PC-9 (cell line): ENCODE measurements at places on chromosomes 12 and 14. TPM values are rescaled to one million over a fixed set of nuclear protein-coding genes. Genes with fewer than 3 reads are reported as not detected.

Gene EPYC
- total RNA-seq, result not detected in 2 replicates

Gene PTPRQ
- total RNA-seq, result not detected in 2 replicates

- H3K4me3 ChIP-seq, result no peak overlapping the region
- H3K27ac ChIP-seq, result no peak overlapping the region
- DNase-seq, result no peak
- H3K4me1 ChIP-seq, result no peaks in the 10 kb centered on the region
- H3K27me3 ChIP-seq, result no peaks in the 10 kb centered on the region
These were observed 501.2 kb downstream of the PCNX1 start for GRCh38 chr14:71408362-71409030.

GRCh38 chr14:53808042-53808441 lies 148.6 kb downstream of the BMP4 start:
- no peak for DNase-seq
- H3K36me3 ChIP-seq, result no peaks in the 10 kb centered on the region
- H3K4me3 ChIP-seq, result no peak overlapping the region
- no peak overlapping the region for H3K27ac ChIP-seq
- H3K27me3 ChIP-seq, result no peaks in the 10 kb centered on the region
- no peaks in the 10 kb centered on the region for H3K4me1 ChIP-seq

Gene ZNF10
- total RNA-seq, result 7.3 and 9.5 TPM in 2 replicates

GRCh38 chr12:88574278-88574677 lies 6.0 kb downstream of the KITLG start:
- H3K4me1 ChIP-seq, result peaks cover 13% of the 10 kb centered on the region
- H3K36me3 ChIP-seq, result no peaks in the 10 kb centered on the region
- DNase-seq, result no peak
- H3K27ac ChIP-seq, result no peak overlapping the region

- H3K4me1 ChIP-seq, result 0 out of 2 replicates have a peak, but pooled peaks cover 4% of the 10 kb centered on the region
- no peak for DNase-seq
- no peaks in the 10 kb centered on the region for H3K36me3 ChIP-seq
- no peak overlapping the region for H3K27ac ChIP-seq
- H3K4me3 ChIP-seq, result no peak overlapping the region
- H3K27me3 ChIP-seq, result no peaks in the 10 kb centered on the region
These were observed 2.4 kb upstream of the CISTR start for GRCh38 chr12:53754188-53754585.
